Ascending aorta (tissue), 2 donors: ENCODE measurements at places on chromosomes 7 and 10. TPM values are rescaled to one million over a fixed set of nuclear protein-coding genes. Genes with fewer than 3 reads are reported as not detected.

DNA sequence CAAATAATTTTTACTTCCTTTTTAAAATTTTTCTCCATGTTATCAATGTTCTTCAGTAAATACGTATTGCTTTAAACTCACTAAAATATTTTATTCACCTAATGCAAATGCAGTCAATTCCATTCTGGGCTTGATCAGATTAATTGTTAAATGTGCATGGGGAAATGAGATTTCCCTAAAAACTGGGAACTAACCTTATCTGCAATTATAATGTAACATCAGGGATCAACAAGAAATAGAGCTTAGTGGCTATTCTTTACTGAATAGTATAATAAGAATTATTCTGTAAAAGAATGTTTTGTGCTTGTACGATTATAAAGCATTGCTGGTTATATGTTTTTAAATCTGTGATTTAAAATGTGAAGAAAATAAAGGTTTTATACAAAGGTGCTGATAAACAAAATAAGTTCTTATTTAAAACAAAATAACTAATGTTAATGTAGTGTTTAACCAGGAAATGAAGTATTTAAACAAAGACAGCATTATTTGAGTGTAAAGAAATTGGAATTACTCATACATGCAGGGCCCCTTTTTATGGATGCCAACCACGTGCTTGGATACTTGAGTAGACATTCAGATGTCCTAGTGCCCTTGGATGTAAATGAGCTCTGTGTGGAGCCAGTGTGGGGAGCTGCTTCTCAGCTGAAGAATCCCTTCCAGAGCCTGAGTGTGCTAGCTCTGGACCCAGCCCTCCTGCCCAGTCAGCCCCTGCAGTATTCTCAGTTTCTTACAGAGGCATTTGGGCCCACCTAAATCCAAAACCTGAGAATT is 84.2 kb downstream of the REEP3 start:
- DNase-seq: no peak

GRCh38 chr7:157253850-157254249 is 83.0 kb upstream of the DNAJB6 start:
- no peak for DNase-seq

- DNase-seq: no peak
Observed at GRCh38 chr7:36475381-36475780, 85.7 kb downstream of the ANLN start.

PON1 gene
- not detected for total RNA-seq
